Amniotic stem cell (primary cell): ENCODE measurements at places on chromosomes 12 and 14.

- DNase-seq = no peak
Measured at GRCh38 chr12:113297214-113297587, 37.7 kb downstream of the SLC8B1 start.

GRCh38 chr14:75132382-75133086 is 5.7 kb upstream of the NEK9 start:
- DNase-seq = peak; percentile 40

GRCh38 chr14:54756656-54757392 is 145.8 kb downstream of the GCH1 start:
- DNase-seq = no peak

GRCh38 chr12:52942066-52942900 is 6.6 kb upstream of the KRT18 start:
- no peak for DNase-seq

GRCh38 chr14:32012571-32012970 is 64.5 kb upstream of the ARHGAP5 start:
- no peak for DNase-seq

DNA sequence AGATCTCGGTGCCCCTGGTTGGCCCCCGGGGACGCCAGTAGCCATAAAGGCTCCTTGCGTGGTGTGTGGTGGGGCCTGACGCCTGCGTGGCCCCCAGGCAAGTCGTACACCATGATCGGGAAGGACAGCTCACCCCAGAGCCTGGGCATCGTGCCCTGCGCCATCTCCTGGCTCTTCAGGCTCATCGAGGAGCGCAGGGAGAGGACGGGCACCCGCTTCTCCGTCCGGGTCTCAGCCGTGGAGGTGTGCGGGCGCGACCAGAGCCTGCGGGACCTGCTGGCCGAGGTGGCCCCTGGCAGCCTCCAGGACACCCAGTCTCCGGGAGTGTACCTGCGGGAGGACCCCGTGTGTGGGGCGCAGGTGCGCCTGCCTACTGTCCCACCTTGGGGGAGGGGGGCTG is 34.5 kb downstream of the KIF26A start:
- no peak for DNase-seq

DNA sequence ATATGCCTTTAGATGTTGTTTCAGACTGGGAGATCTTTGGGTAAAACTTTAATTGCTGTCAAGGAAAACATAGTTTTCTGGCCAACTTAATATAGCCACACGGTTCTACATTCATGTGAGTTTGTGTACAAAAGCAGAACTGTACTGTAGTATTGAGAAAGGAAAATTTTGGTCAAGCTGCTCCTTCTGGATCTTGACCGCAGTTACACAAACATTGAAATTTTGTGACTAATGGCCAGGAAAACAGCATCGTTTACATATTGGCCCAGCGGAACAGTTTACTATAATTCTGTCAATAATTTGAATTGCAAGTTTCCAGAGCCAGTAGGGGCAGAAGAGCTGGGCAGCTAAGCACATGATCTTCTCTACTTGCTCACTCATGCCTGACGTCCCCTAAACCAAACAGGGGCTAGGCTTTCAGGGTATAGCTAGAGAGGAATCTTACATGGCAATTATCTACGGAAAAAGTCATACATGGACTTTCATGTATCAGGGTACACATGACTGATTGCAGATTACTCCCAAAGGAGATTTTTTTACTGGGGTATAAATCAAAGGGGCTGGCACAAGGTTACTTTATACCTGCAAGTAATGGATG is 11.4 kb upstream of the ART4 start:
- DNase-seq = no peak

GRCh38 chr12:105793421-105793820 is 345.3 kb downstream of the NUAK1 start:
- DNase-seq = no peak

- DNase-seq = no peak
Measured at GRCh38 chr14:58650857-58651256, 13.1 kb downstream of the DACT1 start.

GRCh38 chr14:96598332-96598928 is 96.2 kb downstream of the PAPOLA start:
- DNase-seq = no peak

DNA sequence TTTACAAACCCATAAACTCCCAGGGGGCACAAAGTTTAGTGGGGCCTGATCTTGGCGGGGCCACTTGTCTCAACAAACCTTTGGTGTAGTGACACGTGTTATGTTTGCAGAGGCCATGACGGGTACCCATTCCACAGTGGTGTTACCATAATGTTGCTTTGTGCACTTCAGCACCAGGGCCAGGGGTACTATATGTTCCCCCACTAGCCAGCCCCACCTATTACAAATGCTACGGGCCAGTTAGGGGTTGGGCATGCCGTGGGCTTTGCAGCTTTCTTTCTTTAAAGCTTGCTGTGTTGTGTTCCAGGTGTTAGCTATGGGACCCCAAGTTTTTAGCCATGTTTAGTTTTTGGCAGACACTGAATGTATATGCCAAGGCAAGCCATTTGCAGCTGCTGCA is 30.8 kb upstream of the G2E3 start:
- no peak for DNase-seq
